ENCODE measurements at places on chromosomes 11 and 22.

GRCh38 chr11:81495699-81496292 lies 1237.9 kb downstream of the FAM181B start:
- no peak for DNase-seq

- no peak for DNase-seq
Observed at GRCh38 chr11:113142508-113142907, 171.9 kb upstream of the TTC12 start.

DNA sequence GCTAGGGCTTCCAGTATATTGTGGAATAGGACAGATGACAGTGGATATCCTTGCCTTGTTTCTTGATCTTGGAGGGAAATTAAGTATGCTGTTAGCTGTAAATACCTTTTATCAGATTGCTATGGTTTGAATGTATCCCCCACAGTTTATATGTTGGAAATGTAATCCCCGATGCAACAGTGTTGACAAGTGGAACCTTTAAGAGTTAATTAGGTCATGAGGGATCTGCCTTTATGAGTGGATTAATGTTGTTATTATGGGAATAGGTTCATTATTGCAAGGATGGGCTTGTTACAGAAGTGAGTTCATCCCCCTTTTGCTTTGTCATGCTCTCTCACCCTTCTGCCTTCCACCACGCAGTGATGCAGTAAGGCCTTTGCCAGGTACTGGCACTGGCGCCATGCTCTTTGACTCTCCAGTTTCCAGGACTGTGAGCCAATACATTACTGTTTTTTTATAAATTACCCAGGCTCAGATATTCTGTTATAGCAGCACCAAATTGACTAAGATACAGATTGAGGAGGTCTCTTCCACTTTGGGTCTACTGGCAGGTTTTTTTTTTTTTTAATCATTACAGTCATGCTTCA lies 16.4 kb downstream of the CABIN1 start:
- DNase-seq = no peak

- no peak for DNase-seq
Observed at GRCh38 chr11:114272311-114272710, 23.9 kb upstream of the NNMT start.

- no peak for DNase-seq
Observed at GRCh38 chr11:131430473-131431208, 60.2 kb downstream of the NTM start.

- DNase-seq = no peak
Observed at GRCh38 chr11:33624083-33624482, 76.5 kb downstream of the C11orf91 start.

GRCh38 chr22:38284042-38284402 lies 11.2 kb upstream of the TMEM184B start:
- no peak for DNase-seq

DNA sequence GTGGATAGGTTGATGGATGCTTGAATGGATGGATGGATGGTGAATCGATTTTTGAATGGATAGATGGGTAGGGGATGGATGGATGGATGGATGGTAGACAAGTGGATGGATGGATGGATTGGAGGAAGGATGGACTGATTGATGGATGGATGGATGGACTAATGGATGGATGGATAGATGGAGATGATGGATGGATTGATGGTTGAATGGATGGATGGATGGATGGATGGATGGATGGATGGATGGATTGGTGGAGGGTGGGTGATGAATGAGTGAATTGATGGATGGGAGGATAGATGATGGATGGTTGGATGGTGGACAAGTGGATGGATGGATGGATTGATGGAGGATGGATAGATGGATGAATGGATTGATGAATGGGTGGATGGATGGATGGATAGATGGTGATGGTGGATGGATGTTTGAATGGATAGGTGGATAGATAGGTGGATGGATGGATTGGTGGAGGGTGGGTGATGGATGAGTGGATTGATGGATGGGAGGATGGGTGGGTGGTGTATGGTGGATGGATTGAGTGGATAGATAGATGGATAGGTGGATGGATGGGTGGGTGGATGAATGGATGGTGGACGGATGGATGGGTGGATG lies 1140.9 kb downstream of the BRD1 start:
- DNase-seq = no peak

- DNase-seq = no peak
Observed at GRCh38 chr22:20805972-20806471, 32.1 kb downstream of the SERPIND1 start.

GRCh38 chr22:35498026-35498800 lies 42.4 kb upstream of the RASD2 start:
- DNase-seq = no peak

Data from suppressor macrophage treated with lipopolysaccharide for 1 hour (primary cell).